AG04449 (cell line): ENCODE measurements at places on chromosomes 2 and 18.

- DNase-seq = no peak
These were observed 128.5 kb downstream of the EN1 start for GRCh38 chr2:118718921-118719320.

DNA sequence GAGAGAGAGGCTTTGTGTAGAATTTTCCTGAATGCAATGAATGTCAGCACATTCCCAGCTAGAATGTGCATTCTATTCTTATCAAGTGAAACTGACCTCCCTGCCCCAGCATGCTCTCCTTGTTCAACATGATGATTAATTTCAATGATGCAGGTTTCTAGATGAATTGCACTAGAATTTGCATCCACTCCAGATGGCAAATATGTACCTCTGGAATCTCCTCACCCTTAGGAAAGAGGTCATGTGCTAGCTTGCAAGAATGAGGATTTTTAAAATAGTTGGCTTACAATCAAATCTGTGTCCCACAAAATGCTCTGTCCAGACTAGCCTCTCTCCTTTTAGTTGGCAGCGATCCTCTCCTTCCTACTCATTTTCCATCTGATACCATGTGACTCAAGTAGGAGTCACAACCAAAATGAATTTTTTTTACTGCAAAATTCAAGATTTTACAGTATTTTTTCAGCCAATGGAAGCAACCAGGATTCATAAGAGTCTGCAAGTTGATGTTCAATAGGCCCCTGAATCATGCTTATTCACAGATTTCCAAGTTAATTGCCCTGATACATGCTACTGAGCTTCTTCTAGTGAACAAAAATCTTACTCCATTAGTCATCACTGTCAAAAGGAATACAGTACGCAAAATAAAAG, 21.0 kb upstream of the STAT4 start:
- peak; percentile 94 for DNase-seq

DNA sequence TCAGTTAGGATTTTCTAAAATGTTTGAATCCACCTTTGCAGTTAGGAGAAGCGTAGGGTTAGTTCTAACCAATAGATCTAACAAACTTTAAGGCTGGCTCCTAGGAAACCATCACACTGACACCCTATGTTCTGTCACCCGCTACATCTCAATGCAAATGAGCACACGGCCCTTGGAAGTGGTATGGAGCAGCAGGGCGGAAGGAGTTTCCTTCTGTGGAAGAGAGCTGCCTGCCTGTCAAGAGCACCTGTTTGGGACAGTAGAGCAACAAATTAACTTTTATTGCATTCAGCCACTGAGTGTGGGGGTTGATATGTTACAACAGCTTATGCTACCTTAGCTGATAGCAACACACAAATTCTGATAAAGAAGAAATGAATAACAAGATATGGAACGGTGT, 306.9 kb upstream of the RAB6C start:
- no peak for DNase-seq

- DNase-seq = no peak
These were observed 163.4 kb downstream of the BCL2 start for GRCh38 chr18:63155910-63156773.

GRCh38 chr2:36729067-36729466, 32.6 kb downstream of the VIT start:
- DNase-seq = no peak

DNA sequence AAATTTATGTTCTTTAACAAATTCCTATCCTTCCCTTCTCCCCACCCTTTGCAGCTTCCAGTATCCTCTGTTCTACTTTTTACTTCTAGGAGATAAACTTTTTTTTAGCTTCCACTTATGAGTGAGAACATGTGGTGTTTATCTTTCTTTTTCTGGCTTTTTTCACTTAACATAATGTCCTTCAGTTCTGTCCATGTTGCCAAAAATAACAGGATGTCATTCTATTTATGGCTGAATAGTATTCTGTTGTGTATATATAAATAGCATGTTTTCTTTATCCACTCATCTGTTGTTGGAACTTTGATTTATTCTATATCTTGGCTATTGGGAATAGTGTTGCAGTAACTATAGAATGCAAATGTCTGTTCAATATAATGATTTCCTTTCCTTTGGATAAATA, 1191.2 kb downstream of the CNTNAP5 start:
- DNase-seq = no peak

GRCh38 chr2:165631089-165631488, 161.6 kb downstream of the CSRNP3 start:
- DNase-seq = no peak

DNA sequence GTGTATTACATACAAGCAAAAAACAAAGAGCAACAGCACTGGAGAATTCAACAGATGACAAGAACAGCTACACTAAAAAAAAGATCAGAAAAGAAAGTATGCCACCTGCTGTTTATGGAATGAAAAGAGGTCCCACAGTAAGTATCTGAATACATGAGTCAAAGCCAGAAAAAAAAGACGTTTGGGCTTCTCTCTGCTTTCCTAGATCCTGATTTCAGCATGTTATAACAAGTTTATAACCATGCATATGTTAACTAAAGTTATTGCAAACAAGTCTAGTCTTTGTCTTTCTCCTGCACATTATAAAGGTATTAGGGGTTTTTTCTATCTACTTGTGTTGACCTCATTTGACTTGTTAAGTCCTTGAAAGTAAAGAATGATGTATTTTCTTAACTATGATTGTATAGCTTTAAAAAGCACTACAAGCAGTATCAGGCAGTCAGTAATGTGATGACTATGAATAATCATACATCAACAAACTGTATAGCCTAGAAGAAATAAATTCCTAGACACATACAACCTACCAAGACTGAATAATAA, 108.5 kb upstream of the COL5A2 start:
- peak; percentile 61 for DNase-seq
